HCT116 (cell line): ENCODE measurements at places on chromosomes 6 and 20. TPM values are rescaled to one million over a fixed set of nuclear protein-coding genes. Genes with fewer than 3 reads are reported as not detected.

MDFI gene
- 35.5 TPM for total RNA-seq

DNA sequence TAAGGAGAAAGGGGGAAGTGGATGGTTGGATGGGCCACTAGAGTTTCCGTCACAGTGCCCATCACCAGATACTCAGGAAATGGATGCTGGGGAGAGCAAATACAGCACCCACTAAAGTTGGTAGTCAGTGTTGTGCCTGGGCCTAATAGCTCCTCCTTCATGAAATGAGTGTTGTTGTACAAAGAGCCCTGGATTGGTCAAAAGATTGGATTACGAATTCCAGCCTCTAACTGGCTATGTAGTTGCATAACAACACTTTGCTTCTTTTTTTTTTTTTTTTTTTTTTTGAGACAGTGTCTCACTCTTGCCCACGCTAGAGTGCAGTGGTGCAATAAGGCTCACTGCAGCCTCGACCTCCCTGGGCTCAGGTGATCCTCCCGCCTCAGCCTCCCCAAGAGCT is 27.4 kb downstream of the KCNG1 start:
- H3K36me3 ChIP-seq, result no peaks in the 10 kb centered on the region
- H3K4me3 ChIP-seq, result no peak overlapping the region
- peaks cover 8% of the 10 kb centered on the region; the same call in 1 of the 2 replicates for H3K27me3 ChIP-seq
- DNase-seq, result no peak

GRCh38 chr6:14873781-14874441 is 372.0 kb upstream of the JARID2 start:
- H3K27ac ChIP-seq, result no peak overlapping the region
- H3K4me3 ChIP-seq, result no peak overlapping the region
- no peaks in the 10 kb centered on the region for H3K36me3 ChIP-seq
- H3K27me3 ChIP-seq, result no peaks in the 10 kb centered on the region
- H3K4me1 ChIP-seq, result peaks cover 10% of the 10 kb centered on the region

DNA sequence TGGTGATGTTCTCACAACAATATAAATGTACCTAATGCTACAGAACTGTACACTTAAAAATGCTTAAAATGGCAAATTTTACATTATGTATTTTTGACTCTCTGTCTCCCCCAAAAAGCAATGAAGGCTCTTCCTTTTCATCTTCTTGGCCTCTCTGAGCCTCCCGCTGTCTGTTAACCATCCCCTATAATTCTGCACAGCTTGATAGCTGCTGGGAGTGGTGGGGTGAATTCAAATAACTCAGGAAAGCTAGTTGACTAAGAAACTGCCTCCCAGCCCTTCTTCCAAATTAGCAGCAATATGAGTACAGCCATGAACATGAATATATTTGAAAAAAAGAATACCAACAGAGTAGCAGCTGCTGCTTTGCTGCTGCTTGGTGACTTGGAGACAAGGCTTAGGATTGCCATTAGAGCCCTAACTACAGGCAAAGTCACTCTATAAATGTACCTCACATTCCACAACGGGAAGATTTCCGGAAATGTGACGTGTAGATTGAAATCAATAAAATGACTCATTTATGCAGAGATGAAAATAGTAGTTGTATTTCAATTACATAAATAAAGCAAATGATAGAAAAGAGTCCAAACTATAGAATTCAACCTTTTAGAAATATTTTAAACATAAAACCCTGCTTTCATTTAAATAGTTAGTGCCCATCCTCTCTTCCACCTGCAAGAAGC is 200.1 kb upstream of the HEY2 start:
- no peak overlapping the region for H3K4me3 ChIP-seq
- H3K27ac ChIP-seq, result no peak overlapping the region
- H3K27me3 ChIP-seq, result peaks cover 20% of the 10 kb centered on the region
- H3K4me1 ChIP-seq, result no peaks in the 10 kb centered on the region

GRCh38 chr20:10921491-10922010 is 247.8 kb upstream of the JAG1 start:
- H3K27me3 ChIP-seq, result no peaks in the 10 kb centered on the region
- H3K27ac ChIP-seq, result no peak overlapping the region
- H3K36me3 ChIP-seq, result no peaks in the 10 kb centered on the region
- peaks cover 2% of the 10 kb centered on the region; the same call in 1 of the 2 replicates for H3K4me1 ChIP-seq
- no peak for DNase-seq
